ENCODE measurements at places on chromosomes 12 and 14. TPM values are rescaled to one million over a fixed set of nuclear protein-coding genes. Genes with fewer than 3 reads are reported as not detected.

The DLGAP5 gene
- total RNA-seq: 2.2 TPM

GRCh38 chr14:87491816-87492215 lies 501.2 kb downstream of the GALC start:
- H3K4me3 ChIP-seq: no peak overlapping the region
- no peak overlapping the region for H3K27ac ChIP-seq
- H3K4me1 ChIP-seq: no peaks in the 10 kb centered on the region
- no peaks in the 10 kb centered on the region for H3K27me3 ChIP-seq
- no peaks in the 10 kb centered on the region for H3K36me3 ChIP-seq

The NOPCHAP1 gene
- total RNA-seq: 13.3 TPM

- no peaks in the 10 kb centered on the region for H3K4me1 ChIP-seq
- H3K27me3 ChIP-seq: peaks cover 3% of the 10 kb centered on the region
- peak; percentile 81 for DNase-seq
- H3K4me3 ChIP-seq: no peak overlapping the region
- no peak overlapping the region for H3K27ac ChIP-seq
- H3K36me3 ChIP-seq: no peaks in the 10 kb centered on the region
These were observed 88.8 kb downstream of the DICER1 start for GRCh38 chr14:95068521-95068920.

DNA sequence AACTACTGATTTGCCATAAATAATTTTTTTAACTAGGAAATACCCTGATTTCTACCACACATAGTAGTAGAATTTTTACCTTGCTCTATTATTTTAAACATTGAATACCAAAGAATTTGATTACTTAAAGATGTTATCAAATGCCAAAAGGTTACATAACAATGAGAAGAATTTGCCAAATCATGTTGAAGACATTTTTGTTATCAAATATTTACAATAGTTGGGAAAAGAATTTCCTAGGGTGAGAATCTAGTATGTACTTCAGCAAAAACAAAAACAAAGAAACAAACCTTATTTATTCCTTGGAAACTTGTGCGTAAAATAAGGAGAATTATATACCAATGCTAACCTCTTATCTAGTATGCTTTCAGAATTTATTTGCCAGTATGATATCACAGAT lies 107.2 kb downstream of the SCAF11 start:
- no peak for DNase-seq
- H3K36me3 ChIP-seq: no peaks in the 10 kb centered on the region
- no peaks in the 10 kb centered on the region for H3K27me3 ChIP-seq

The GDF11 gene
- total RNA-seq: 7.6 TPM

DNA sequence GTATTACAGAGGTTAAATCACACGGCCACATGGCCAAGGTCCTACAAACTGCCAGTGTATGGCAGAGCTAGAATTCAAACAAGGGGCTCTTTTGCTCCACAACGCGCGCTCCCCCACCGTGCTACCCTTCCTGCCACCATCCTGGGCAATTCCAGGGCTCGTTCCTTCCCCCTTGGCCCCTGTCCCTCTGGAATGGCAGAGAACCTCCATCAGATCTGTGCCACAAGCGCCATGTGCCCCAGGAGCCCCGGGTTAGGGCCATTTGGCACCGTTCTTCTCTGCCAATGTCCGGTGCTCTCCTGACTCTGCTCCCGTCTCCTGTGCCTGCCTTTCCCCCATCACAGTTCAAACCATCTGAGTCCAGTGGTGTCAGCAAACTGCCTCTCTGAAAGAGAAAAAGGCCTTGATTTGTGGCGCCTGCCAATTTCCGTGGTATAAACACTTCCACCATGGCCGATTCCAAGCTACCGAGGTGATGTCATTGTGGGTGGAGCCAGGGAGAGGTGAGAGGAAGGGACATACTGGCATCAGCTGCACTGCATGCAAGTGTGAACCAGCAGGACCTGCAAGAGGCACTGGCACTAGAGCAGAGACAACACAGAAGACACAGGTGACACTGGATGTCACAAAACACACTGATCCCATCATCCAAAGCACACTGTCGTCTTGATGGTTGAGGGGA lies 163.1 kb downstream of the CALM1 start:
- H3K4me1 ChIP-seq: no peaks in the 10 kb centered on the region
- no peak for DNase-seq
- H3K27ac ChIP-seq: no peak overlapping the region
- no peaks in the 10 kb centered on the region for H3K36me3 ChIP-seq

DNA sequence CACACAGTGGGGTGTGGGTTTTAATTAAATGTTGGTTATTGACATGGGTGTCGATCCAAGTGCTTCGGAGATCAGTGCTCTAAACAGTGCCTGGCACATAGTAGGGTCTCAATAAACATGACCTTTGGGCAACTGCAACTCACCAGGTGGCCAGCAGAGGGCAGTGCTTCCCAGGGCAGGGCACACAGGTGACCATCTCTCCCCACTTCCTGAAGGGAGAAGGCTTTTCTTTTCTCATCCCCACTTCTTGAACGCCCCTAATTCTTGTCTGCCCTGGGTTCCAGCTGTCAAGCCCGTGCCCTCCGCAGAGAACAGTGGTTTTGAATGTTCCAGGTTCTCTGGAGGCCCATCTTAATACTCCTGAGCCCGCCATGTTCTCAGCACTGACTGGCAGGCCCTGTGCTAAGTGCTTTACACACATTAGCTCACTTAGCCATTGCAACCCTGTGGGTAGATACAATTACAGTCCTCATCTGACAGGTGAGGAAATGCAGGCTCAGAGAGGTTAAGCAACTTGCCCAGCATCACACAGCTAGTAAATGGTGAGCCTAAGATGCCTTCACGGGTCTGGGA lies 16.3 kb downstream of the RAPGEF3 start:
- H3K27me3 ChIP-seq: no peaks in the 10 kb centered on the region
- DNase-seq: no peak

The SOAT2 gene
- total RNA-seq: 0.74 TPM

DNA sequence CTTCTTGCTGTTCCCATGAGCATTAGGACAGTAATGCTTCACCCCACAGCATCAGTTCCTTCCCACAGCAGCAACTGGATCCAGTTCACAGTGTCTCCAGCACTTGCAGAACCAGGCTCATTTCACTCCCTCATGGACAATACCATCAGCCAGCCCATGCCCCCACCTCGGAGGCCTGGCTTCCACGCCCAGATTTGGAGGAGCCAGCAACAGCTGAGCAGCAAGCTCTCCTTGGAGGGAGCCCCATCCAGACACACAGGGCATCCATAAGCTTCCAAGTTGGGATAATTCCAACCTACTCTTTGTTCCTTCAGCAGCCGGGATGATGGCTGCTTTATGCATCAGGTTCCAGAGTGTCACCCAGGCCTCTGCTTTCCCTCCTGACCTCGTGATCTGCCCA lies 250.0 kb downstream of the GLT1D1 start:
- H3K36me3 ChIP-seq: no peaks in the 10 kb centered on the region
- DNase-seq: no peak
- no peak overlapping the region for H3K4me3 ChIP-seq
